GM10248 (cell line): ENCODE measurements at places on chromosomes 5 and 9.
A peak's percentile ranks its signal among the peaks of the same experiment; 100 is the strongest.

GRCh38 chr9:93168581-93168980 is 15.4 kb upstream of the WNK2 start:
- no peak for DNase-seq

- DNase-seq = no peak
These were observed 960 bp upstream of the CTNND2 start for GRCh38 chr5:11905206-11905605.

- DNase-seq = no peak
These were observed 42.9 kb downstream of the TMEFF1 start for GRCh38 chr9:100515578-100516494.

DNA sequence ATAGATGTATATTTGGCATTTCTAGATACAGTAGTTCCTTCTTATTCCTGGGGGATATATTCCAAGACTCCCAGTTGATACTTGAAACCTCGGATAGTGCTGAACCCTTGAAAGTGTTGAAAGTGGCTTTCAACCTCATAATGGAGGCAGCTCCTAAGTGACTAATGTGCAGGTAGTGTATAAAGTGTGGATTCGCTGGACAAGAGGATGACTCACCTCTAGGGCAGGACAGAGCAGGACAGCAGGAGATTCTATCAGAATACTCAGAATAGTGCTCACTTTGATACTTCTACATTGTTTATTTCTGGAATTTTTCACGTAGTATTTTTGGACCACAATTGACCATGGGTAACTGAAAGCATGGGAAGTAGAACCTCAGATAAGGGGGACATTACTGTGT is 1138.9 kb upstream of the WWC1 start:
- DNase-seq = no peak

DNA sequence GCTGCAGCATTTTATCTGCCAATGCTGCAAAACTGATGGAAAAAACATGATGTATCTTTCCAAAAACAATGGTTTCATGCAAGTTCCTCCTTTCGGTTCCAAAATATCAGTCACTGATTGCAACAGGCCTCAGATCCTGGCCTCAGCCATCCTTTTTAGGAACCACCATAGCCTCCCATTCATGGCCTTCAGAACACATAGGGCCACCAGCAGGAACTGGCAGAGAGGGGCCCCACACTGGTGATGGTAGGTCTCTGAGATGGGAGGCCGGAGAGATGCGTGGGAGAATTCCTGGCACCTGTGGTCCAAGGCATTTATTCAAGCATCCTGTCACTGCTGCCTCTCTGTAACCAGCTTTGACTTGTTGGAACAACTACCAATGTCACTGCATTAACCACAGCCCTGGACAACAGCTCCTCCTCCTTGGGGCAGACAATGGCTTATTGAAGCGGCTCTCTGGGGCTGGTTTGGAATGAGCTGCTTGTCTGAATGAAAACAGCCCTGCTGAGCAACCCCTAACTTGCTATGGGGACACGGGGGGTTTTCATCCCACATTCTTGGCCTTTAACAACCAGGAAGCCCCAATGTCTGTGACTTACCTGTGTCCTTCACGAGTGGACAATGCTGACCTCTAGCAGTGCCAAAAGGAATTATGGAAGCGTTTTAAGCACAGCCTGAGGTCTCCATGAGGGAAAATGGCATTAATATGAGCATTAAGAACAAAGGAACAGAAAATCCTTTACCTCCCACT is 108.1 kb downstream of the LHFPL2 start:
- no peak for DNase-seq

DNA sequence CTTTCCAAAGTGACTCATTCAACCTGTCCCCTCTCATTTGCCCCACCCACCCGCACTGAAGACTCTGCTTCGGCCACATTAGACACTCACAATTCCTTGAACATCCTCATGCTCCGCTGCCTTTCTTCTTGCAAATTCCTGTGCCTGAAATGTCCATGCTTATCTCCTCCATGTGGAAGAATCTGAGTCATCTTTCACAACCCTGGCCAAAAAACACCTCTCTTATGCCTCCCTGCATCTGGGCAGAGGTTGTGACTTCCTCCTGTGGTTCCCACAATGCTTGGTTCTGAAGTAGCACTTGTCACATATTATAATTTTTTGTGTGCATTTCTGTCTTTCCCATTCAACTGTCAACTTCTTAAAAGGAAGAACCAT is 238.6 kb downstream of the ENC1 start:
- no peak for DNase-seq

GRCh38 chr5:149133795-149134777 is 7.2 kb upstream of the ABLIM3 start:
- no peak for DNase-seq

DNA sequence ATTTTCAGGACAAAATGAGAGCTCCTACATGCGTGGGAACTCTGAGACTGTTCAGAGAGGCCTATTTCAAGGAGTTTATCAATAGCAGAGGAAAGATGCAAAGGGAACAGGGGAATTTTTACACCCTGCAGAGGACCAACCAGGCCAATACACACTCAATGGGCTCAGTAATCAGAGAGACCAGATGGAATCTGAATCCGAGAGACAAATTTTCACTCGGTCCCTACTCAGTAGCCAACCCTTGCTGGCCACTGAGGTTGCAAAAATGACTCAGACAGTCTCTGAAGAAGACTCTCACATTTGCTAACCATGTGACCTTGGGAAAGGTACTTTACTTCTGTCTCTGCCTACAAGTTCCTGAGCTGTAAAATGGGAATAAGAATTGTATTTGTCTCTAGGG is 479.4 kb downstream of the CDK5RAP2 start:
- no peak for DNase-seq

DNA sequence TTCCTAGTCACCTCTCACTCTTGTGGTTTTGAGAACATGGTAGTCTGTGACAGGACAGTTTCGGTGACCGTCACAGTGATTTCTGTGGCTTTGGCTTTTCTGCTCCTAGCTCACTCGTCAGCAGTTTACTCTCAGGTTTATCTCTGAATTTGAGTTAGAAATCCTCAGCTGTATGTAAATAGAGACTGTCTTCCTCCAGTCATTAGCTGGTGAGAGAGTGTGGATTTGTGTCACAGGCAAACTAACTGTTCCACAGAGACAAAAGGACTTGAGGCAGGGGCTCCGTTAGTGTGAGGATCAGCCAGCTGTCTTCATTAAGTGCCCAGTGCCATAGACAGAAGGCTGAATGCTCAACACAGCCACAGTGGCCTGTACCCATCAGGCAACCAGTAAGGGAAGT is 131.4 kb downstream of the CD180 start:
- peak; percentile 20 for DNase-seq

- DNase-seq = no peak
These were observed 165.6 kb downstream of the SMARCA2 start for GRCh38 chr9:2180704-2181103.

GRCh38 chr5:137091472-137091871 is 407.7 kb downstream of the SPOCK1 start:
- no peak for DNase-seq

DNA sequence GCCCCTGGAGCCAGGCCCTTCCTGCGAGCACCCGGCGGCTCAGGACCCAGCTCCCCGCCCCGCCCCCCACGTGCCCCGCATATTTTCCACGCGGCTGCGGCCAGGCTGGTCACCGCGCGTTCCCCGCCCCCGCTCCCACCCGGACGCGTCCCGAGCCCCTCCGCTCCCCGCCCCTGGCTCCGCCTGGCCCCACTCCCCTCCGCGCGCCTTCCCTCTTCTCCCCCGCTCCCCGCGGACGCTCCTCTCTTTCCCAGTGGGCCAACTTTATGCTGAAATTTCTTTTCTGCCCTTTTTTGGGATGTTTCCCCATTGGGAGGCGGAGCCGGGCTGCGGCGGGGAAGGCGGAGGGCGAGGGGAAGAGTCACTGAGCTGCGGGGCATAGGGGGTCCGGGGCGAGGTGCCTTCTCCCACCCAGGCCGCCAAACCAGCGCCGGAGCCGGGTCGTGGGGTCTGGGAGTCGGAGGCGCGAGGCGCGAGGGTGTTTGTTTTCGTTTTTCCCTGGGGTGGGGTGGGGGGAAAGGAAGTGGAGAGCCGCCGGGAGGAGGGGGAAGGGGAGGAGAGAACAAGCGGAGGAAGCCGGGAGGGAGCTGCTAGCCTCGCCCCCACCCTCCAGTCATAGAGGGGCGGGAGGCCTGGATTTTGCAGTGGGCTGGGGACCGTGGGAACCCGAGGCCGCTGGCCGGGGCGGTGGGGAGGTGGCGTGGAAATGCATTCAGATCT is 1.0 kb upstream of the TPM2 start:
- peak; percentile 59 for DNase-seq

DNA sequence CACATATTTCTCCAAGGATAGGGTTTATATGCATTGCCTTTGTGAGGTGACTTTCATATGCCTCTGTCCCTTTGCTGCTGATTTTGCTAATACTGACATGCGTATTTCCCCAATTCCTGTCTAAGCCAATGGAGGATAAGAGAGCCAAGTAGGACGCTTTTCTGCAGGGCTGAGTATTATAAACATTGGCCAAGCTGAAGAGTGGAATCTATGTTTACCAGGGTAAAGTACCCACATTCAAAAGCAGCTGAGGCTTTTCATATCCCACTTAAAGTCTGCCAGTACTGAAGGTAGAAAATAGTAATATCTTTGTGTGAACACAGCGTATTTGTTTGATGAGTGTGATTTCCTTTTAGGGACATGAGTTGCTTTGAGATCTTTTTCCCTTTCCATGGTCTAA is 128.8 kb upstream of the GPR151 start:
- no peak for DNase-seq

- DNase-seq = no peak
These were observed 16.3 kb upstream of the CCIN start for GRCh38 chr9:36152741-36153438.

- DNase-seq = no peak
These were observed 6.1 kb downstream of the ST6GALNAC4 start for GRCh38 chr9:127910613-127911205.

DNA sequence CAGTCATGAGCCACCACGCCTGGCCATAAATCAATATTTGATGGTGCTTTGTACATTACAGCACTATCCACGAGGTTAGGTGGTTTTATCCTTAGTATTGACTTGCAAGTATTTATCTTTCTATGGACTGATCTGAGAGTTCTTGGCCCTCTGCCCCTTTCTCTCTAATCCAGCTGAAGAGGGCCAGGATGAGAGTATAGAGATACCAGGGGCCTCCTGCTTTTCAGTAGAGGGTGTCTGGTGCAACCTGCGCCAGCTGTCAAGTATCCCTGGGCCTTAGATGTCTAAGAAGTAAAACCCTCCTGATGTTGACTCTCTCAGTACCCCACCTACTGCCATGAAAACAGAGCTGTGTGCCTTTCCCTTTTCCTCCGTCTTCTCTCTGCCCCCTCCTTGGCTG is 153.4 kb downstream of the SLIT3 start:
- DNase-seq = no peak

DNA sequence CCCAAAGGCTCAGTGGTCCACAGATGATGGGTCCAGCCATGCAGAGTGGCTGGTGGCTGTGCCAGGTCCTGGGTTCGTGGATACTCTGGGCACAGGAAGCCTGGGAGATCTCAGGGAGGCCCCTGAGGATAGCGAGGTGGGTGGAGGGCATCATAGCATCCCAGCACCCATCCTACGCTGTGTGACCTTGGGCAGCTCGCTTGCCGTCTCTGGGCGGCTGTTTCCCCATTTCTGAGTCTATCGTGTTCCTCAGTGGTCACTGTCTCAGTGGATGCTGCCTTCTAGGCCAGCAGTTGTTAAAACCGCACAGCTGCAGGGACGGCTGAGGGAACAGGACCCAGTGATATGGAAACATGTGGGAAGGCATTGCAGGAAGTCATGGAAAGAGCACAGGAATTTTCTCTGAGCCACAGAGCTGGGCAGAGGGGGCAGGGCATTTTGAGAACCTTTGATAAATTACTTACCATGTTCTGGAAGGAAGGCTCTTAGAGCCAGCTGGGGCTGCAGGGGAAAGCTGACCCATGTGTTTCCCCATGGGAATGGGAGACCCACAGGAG is 86.4 kb upstream of the COL5A1 start:
- no peak for DNase-seq

GRCh38 chr9:3525096-3525835 is 535 bp downstream of the RFX3 start:
- peak; percentile 16 for DNase-seq

DNA sequence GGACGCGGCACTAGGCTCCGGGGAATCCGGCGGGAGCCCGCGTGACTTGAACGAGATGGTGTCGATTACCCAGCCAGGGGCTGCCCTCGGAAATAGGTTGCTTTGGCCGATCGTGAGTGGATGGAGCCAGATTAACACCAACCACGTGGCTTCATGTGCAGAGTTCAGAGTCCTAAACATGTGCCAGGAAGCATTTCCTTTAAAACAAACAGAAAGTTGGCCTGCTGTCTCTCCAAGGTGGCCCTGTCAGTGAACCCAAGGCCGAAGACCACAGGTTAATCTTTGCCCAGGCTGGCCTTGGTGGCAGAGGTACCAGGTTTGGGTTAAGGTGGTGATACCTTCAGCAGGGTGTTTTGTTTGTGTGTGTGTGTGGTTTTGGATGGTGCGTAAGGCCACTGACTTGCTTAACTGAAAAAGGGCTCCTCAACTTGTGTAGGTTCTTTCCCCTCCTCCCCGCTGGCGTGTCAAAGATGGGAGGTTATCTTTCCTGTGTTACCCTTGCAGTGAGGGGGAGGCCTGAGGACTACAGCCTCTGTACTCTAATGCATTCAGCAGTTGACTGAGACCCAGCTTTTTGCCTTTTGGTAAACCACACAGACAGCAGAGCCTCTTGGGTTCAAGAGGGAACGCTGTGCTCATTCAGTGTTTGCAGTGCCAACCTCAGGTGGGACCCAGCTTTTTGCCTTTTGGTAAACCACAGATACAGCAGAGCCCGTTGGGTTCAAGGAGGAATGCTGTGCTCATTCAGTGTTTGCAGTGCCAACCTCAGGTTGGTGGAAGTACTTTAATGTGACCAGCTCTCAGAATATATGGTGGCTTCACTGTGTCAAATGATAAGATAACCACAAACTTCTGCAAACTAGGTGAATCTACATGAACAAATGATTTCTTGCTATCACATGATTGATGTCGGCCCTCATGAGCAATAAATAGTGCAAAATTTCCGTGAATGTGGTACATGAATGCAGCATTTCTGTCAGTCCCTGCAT is 1.4 kb downstream of the IQGAP2 start:
- DNase-seq = peak; percentile 53

- no peak for DNase-seq
These were observed 9.0 kb downstream of the GPSM1 start for GRCh38 chr9:136336156-136336870.

DNA sequence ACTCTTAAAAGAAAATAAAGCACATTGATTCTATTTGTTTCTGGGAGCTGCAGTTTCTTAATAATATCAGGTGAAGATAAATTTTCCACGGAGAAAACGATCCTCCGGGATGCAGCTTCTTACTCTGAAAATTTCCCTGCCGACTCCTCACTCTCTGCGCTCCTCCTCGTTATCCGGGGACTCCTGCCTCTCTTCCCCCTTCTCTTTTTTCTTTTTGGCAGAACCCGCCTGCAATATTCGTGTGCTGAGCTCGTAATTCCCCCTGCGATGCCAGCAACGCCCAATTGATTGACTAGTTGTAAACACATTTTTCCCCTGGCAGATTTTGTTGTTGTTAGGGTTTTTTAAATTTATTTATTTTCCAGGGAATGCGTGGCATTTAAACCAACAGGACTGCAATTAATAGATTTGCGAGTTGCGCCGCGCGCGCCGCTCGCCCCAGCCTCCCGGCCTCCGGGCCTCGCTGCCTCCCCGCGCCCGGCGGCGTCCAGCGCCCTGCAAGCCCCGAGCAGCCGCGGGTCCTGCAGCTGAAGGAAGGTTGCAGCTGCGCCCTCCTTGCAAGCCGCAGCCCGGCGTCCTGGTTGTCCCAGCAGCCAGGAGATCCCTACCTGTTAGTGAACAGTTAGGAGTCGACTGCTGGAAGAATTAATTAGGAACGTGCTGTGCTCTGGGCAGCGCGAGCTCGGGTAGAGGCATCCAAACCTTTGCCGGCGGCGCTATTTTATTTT is 2.2 kb downstream of the NTNG2 start:
- no peak for DNase-seq

- no peak for DNase-seq
These were observed 6.5 kb downstream of the TMEM161B start for GRCh38 chr5:88262116-88262515.
